Subcutaneous adipose tissue (tissue), 4 donors: ENCODE measurements at places on chromosomes 7 and 10. TPM values are rescaled to one million over a fixed set of nuclear protein-coding genes. Genes with fewer than 3 reads are reported as not detected.

The C10orf67 gene
- total RNA-seq = not detected

The SLC16A12 gene
- 1.0 TPM for total RNA-seq

The HTR5A gene
- total RNA-seq = not detected

The DGKI gene
- 0.98 TPM for total RNA-seq

The AGBL3 gene
- total RNA-seq = 2.9 TPM

The GTPBP10 gene
- total RNA-seq = 19.4 TPM

The VWA2 gene
- not detected for total RNA-seq

The MLXIPL gene
- total RNA-seq = 115 TPM

The STN1 gene
- 23.8 TPM for total RNA-seq

The TUBB8 gene
- total RNA-seq = not detected

The GLRX3 gene
- total RNA-seq = 46.0 TPM

The AOAH gene
- total RNA-seq = 51.7 TPM

The COL13A1 gene
- total RNA-seq = 0.49 TPM

The FAM185A gene
- total RNA-seq = 18.7 TPM

The SORCS3 gene
- not detected for total RNA-seq
